ENCODE measurements at places on chromosomes 13 and 19. TPM values are rescaled to one million over a fixed set of nuclear protein-coding genes. Genes with fewer than 3 reads are reported as not detected.

The MPHOSPH8 gene
- total RNA-seq: 40.8 TPM

DNA sequence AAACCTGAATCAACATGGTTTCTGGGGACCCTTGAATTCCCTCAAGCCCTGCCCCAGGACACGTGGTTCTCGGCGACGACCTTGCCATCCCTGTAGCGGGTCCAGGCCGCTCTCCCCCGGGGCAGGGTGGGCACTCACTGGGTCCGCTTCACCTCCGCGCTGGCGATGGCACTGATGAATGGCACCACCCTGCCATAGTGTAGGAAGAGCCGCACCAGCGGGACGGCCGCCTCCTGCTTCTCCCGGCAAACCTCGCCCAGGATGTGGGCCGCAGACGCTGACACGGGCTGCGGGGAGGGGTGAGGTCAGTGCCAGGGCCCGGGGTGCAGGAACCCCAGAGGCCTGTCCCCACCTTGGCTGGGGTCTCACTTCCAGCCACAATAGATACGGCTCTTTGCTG lies 44.1 kb upstream of the C13orf46 start:
- DNase-seq: no peak

DNA sequence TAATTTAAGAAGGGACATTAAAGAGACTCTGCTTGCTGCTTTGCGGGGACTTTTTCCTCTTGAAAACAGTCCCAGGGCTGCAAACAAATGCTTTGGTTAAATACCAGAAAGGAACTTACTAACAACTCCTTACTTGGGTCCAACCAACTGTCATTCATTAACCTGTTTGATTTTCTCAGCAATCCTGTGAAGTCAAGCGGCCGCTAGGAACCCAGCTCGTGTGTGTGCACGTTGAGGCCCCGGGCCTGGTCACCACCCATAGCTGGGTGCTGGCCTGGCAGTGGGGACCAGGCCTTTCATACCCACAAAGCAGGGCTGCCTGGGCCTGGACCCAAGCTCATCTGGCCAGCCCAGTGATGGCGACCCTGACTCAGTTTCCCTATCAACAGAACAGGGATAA lies 50.7 kb downstream of the C1QTNF9 start:
- no peak for DNase-seq

DNA sequence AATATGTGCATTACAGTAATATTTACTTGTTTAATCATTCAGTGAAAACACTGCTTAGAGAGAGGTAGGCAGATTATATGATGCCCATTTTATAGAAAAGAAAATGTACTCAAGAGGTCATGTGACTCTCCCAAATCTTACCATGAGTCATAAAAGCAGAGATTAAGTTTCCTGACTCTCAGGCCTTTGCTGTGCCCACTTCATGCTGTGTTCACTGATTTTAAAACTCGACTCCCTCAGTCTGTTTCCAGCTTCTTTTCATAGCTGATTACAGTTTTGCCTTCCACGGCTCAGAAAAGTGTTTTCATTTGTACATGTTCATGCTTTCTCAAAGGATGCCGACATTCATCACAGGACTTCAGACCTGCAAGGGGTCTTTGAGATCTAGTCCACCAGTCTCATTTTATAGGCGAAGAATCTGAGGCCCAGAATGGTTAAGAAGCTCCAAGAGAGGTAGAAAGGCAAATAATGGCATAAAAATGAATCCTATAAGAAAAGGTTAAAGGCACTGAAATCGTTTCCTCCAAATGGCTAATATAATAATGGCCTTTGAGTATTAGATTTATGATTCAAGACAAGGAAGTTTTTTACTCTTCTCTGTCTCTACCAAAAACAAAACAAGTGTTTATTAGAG lies 9.0 kb upstream of the IPO5 start:
- no peak for DNase-seq

DNA sequence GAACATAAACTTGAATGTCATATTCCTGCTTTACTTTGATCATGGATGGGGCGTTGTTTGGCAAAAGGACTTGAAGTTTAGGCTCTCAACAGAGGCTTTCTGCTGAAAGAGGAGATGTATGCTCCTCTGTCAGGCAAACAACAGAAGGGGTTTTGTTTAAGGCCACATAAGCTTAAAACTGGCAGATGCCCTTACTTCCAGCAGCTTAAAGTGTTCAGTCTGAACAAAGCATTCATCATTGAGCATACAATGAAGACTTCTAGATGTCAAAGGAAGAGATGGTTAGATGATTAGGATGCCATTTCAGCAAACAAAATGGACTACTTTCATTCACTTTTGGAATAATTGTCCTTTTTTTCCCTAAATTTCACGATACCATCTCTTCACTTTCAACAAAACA lies 484.5 kb downstream of the SLITRK6 start:
- DNase-seq: no peak

GRCh38 chr19:23665651-23666410 lies 21.2 kb downstream of the ZNF675 start:
- DNase-seq: no peak

The HNRNPM gene
- total RNA-seq: 338 TPM

GRCh38 chr19:51188227-51188559 lies 36.7 kb upstream of the CD33 start:
- DNase-seq: no peak

GRCh38 chr13:93948162-93948922 lies 531.1 kb downstream of the DCT start:
- no peak for DNase-seq

DNA sequence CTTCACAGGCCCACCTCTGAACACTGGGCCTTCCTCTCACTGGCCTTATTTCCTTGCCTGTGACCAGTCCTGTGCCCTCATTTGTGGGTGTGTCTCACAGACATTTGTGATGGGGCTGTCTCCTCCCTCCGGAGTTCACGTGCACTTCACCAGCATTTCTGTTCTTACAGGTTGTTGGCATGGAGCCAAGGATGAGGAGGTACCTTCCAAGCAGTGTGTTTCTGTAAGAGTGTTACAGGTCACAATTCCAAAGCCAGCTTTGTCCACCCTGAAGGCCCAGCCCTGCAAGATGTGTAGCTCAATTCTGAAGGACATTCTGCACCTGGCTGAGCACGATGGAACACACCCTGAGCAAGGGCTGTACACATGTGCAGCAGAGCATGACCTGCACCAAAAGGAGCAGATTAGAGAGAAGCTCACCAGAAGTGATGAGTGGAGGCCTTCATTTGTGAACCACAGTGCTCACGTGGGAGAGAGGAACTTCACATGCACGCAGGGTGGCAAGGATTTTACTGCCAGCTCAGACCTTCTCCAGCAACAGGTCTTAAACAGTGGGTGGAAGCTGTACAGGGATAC lies 8.1 kb downstream of the ZNF749 start:
- no peak for DNase-seq

The ICAM5 gene
- 1.8 TPM for total RNA-seq

The ACP7 gene
- not detected for total RNA-seq

The OCEL1 gene
- 15.0 TPM for total RNA-seq

DNA sequence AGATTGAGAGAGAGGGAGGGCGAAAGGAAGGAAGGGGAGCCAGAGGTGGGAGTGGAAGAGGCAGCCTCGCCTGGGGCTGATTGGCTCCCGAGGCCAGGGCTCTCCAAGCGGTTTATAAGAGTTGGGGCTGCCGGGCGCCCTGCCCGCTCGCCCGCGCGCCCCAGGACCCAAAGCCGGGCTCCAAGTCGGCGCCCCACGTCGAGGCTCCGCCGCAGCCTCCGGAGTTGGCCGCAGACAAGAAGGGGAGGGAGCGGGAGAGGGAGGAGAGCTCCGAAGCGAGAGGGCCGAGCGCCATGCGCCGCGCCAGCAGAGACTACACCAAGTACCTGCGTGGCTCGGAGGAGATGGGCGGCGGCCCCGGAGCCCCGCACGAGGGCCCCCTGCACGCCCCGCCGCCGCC lies at the start of gene TNFSF11:
Gene TNFSF11, plus strand, starts transcription at position 142 of the 400 bp plus-strand sequence. Its CDS starts 152 bp downstream, at position 294.
- DNase-seq: no peak

GRCh38 chr19:5933391-5934068 lies 19.5 kb downstream of the CAPS start:
- no peak for DNase-seq

DNA sequence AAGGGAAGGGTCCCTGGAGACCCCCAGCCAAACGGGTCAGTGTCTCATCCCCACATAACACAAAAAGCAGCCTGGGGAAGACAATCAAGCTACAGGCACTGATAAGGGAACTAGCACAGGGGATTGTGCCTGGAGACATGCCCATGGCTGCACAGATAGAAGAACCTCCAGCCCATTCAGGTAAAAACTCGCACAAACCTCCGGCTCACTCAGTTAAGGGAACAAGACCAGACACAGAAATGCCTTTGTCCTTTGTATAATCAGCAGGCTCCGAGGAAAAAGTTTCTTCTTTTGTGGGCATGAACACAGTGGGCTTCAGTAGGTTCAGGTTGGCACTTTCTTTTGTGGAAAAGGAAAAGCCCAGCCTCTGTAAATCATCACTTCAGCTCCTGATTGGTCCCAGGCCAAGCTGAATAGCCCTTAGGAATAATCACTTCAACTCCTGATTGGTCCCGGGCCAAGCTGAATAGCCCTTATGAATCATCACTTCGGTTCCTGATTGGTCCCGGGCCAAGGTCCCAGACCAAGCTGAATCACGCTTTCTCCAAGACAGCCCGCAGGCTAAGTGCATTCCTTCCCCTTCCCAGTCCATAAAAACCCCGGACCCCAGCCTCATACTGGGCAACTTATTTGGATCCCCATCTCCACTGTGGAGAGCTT lies 5.0 kb upstream of the ZNF230 start:
- DNase-seq: no peak

DNA sequence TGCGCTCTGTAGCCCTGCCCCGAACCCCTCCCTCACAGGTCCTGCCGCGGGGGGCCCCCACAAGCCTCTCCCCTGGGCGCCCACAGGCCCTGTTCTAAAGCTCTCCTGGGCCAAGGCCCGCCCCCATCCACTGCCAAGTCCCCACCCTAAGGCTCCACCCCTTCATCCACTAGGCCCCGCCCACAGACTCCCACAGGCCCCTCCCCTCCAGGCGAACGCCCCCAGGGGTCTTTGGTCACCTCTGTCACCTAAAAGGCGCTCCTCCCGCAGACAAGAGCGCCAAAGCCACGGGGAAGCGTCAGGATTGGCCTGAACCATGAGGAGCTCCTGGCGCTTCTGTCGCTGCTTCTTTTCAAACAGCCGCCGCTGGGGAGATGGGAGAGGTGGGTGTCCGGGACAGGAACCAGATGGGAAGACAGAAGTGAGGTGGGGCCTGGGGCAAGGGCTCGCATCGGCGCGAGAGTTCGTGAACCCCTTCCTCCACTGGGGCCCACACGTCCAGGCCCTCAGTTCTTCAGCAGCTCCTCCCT lies 2.3 kb downstream of the TULP2 start:
- no peak for DNase-seq

The ZNF723 gene
- not detected for total RNA-seq

GRCh38 chr13:20064128-20064527 lies 96.7 kb downstream of the GJA3 start:
- DNase-seq: no peak

The SGCG gene
- total RNA-seq: not detected

The ERICH4 gene
- total RNA-seq: not detected

The PSG7 gene
- total RNA-seq: not detected

DNA sequence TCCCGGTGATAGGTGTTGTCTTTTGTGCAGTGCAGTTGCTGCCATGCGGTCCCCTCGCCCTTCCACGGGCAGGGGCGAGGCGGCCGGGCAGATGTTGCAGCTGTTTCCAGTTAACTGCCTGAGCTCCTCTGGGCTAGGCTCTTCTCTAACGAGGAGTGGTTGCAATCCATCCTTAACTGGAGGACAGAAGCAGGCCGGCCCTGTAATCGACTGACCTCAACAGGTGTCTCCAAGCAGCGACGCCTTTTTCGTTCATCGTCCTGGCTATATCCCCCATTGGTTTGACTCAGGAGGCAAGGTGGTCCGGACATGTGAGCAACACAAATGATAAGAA lies 1.9 kb upstream of the TSC22D1 start:
- DNase-seq: no peak

Measured in CD8-positive, alpha-beta memory T cell (primary cell).